ENCODE measurements at places on chromosomes 2 and 18.

DNA sequence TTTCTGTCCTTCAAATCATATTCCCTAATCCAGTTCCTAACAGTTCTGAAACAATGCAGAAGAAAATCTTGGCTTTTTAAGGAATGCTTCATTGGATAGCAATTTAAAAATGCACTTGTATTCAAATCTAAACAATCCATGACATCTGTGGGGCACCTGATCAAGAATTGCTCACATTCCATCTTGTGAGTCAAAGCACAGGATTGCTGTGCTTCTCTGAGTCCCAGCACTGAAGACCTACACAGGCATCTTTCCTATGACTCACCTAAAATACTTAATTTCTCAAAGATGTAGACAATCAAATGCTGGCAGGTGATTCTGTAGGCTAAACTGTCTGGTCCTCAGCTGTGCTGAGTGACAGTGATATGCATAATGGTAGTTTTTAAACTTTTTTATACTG, 10.1 kb upstream of the ATP8B1 start:
- no peak for DNase-seq

DNA sequence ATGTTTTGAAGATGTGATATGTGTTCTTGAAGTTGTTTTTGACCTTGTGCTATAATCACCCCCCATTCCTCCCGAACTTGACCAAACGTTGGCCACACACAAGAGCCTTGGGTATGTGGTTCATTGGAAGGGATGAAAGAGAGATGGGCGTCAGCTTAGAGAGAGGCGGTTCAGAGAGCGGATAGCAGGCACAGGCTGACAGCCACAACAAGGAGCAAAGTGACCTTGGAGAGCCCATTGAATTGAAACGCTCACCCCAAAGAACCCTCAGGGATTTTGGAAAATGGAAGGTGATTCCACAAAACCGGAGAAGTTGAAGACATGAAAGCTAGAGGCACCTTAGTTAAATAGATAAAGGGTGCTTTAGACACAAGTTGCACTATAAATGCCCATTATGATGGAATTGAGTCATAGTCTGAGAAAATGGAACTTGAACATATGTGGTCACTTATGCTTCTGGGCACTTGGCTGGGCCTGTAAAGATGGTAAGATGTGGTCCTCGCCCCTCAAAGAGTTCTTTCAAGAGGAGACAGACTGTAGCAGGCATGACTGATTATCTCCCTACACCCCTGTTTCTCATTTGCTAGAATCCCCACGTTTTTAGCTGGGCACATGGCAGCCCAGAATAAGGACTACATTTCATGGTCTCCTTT, 188.5 kb upstream of the HAAO start:
- DNase-seq = no peak

- no peak for DNase-seq
These were observed 76.4 kb upstream of the ZEB2 start for GRCh38 chr2:144596073-144596871.

DNA sequence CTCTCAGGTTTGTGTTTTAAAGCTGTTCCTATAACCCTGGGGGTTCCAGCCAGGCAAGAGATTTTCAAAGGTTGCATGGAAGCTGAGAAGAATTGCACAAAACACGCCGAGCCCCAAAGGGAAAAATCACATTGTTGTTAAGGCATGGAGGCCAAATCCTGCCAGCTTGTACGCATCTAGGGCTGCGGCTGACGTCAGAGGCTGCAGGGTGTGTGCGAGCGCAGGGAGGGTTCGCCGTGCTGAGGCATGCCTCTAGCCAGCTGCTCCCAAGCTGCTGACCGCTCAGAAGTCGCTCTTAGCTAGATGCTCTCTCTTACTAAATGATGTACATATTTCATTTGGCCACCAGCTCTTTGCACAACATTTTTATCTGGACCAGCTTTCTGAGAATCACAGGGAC, 191.8 kb downstream of the LPIN1 start:
- DNase-seq = no peak

DNA sequence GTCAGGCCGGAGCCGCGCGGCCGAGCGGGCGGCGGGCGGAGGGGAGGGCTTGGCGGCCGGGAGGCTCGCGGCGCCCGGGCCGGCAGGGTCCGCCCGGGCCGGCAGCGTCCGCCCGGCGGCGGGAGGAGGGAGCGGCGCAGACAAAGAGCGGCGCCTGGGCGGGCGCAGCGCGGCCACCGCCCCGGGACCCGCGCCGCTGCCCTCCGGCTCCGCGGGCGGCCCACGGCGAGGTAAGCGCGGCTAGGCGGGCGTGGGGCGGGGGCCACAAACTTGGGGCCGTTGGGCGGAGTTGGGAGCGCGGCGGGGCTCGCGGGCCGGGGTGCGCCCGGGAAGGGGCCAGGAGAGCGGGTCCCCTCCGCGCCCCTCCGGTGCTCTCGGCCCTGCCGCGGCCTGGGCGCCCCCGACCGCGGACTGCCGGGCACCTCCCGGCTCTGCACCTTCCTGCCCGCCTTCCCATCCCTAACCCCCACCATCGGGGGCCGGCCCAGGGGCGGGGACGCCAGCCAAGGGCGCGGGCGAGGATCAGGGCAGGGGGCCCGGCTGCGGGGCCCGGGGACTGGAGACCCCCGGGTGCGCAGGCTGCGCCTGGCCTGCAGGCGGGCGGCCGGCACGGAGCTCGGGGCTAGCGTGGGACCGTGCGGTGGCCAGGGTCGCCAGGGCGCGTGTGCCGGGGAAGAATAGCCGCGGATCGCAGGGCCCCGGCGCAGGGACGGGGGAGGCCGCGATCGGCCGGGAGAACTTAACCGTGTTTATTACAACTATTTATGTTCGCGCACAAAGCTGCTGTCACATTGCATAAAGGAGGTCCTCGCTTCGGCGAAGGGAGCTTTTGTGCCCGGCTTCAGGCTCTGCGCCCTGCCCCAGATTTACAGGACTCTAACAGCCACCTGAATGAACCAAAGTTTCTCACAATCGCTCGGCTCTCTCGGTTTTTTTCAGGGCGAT, at the start of gene NCK2:
TSS of gene NCK2 (plus strand) at position 4 of the 945 bp plus-strand sequence. CDS start 110,152 bp downstream, outside the sequence.
- no peak for DNase-seq

- DNase-seq = no peak
These were observed at the start of gene STON1 for GRCh38 chr2:48530033-48530811. STON1 (plus strand) TSS chr2:48530154; CDS start chr2:48580634, 50,480 bp downstream.

- DNase-seq = no peak
These were observed 60.6 kb downstream of the ZNF516 start for GRCh38 chr18:76434452-76434851.

GRCh38 chr18:56035546-56035945, 447.6 kb upstream of the TCF4 start:
- no peak for DNase-seq

- no peak for DNase-seq
These were observed 258.6 kb upstream of the TANK start for GRCh38 chr2:160901613-160902012.

DNA sequence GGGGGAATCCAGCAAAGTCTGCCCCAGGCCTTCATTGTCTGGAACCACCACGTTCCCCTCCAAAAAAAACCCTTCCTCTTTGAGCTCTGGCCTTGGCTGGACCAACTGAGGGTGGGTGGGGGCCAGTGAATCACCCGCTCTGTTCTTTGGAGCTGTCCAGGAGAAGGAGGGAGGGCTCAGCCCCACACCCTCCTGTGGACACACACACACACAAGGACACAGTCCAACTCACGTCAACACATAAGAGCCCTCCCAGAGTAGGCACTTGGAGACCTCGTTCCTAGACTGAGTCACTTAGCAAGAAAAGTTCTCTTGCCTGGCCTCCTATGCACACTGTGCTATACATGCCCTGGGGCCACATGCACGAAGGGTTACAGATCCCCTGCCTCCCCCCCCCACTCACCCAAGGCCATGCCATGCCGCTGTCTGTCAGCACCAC, 1.2 kb upstream of the TNS1 start:
- DNase-seq = no peak

- DNase-seq = no peak
These were observed 221.0 kb downstream of the CDH20 start for GRCh38 chr18:61554117-61554776.

DNA sequence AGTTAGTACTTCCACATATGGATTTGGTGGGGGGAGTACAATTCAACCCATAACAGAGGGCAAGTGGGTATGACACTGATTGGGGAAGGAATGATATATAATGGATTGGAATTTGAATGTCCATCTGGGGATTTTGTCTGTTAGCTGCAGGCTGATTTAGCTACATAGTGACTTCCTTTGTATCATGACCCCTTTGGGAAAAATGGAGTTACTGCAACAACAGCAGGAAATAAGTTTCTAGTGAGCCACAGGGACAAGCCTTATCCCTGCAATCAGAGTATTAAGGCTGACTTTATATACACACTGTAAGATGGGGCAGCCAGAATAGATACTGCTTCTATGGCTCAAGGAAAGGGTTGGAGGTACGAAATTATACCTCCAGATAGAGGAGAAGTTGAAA, 404.4 kb upstream of the MEIS1 start:
- no peak for DNase-seq

- no peak for DNase-seq
These were observed 43.5 kb downstream of the PDCL3 start for GRCh38 chr2:100606332-100606725.

DNA sequence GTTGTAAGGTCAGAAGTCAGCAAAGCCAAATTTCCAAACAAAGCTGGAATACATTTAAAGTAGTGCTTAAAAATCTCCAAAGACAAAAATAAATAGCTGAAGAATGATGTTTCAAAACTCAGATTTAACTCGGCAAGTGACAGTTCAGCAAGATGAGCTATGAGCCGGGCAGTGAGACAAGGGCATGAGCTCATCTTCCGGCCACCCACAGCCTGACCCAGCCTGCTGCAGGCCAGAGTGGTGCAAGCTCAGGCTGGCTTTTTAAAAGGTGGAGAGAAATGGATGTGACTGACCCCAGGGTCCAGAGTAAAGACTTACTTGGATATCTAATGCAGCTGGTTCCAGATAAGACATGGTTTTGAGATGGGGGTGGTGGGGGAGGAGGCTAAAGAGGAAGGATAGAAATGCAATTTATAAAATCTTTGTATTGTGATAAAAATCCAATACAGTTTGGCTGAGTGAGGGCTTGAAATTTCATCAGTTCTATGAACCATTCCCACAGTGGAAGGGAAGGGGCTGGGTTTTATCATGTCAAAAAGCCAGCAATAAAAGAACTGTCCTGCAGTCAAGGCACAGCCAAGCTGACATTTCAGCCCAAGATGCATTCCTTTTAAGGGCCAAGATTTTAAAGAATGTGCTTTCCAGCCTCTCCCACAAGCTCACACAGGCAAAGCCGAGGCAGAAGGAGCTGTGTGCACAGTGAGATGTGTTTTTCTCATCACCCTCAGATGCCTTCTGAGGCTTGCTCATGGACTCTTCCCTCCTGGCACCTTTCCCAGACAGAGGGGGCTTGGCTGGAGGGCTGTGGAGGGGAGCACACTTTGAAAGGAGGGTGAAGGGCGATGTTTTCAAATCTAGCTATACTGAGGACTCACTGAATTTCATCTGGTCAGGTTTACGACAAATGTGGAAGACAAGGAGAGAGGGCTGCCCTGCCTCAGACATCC, 97.9 kb upstream of the KLHL29 start:
- DNase-seq = no peak

- no peak for DNase-seq
These were observed 317.9 kb upstream of the UBE2E3 start for GRCh38 chr2:180662521-180662920.

GRCh38 chr2:156540706-156541105, 104.5 kb downstream of the GPD2 start:
- no peak for DNase-seq

- no peak for DNase-seq
These were observed 8.6 kb upstream of the MALL start for GRCh38 chr2:110124038-110124825.

DNA sequence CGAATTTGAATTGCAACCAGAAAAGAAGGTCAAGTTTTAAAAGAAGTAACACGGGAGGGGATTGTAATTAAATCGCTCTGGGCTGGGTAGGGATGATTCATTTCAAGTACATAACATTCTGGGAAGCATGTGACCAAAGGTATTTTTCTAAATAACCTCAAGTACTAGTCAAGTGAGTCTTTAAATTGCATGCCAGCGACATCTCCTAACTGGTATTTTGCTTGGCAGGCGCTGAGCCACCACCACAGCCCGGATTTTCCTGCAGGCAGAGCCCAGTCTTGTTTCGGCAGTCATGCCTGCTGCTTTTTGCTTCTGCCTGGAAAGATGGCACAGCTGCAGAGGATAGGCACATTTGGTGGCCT, 33.7 kb upstream of the NPAS2 start:
- DNase-seq = no peak

DNA sequence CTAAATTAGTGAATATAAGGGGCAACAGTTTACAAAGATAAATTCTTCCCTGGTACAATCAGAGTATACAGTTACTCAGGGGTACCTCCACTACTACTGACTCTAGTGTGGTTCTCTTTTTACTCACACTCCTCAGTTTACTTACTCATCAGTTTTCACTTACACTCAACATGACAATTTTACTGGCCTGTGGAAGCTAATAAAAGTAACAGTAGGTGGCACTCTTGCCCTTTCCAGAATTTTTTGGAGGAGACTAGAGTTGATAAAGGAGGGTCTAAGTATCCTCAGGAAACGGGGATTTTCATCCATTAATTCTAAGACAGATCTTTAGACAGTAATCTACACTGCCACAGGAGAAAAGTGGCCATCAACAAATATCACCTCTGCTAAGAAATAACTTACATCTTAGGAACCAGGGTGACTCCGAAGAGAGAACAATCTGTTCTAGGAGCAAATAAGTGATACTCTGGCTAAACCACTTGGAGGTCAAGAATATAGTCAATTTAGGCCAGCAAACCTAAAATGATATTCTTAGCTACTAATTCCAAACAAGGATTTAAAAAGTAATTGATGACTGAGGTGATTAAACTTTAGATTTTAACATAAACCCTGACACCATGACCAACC, 61.3 kb downstream of the ATL2 start:
- DNase-seq = no peak

DNA sequence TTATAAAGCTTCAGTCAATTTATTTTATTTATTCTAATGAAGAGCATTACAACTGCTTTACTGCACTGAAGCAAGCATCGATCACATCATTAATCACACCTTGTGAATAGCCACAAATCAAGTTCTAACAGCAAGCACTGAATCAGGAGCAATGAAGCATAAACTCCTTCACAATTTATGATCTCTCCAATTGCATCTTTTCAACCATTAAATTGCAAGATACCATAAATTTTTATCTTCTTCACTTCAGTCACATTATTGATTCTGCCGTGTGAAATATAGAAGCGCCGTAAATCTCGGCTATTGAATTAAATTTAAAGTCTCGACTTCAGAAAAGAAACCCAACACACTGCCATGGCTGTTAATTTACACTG, 298.7 kb downstream of the CDCA7 start:
- DNase-seq = no peak

DNA sequence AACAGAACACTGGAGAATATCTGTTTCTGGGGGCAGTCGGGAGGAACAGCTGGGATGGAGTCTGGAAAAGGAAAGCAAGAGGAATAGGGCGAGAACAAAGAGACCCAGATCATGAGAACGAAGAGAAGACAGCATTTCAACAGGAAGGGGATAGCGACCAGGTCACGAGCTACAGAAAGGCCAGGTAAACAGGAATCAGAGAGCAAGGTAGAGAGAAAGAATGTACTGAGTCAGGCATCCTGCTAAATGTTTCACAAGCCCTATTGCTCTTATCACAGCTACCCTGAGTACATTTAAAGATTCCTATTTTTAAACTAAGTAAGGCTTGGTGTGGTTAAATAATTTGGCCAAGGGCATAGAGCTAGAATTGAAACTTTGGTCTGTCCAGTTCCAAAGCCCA, 254.9 kb upstream of the RAB12 start:
- no peak for DNase-seq

GRCh38 chr18:76404345-76404831, 90.7 kb downstream of the ZNF516 start:
- DNase-seq = no peak

All from stimulated activated CD8-positive, alpha-beta memory T cell treated with anti-CD3 and anti-CD28 coated beads, Interleukin-7, amount 100 ng/mL, for 1 hour (primary cell).